ENCODE measurements at places on chromosomes 12 and 14.

GRCh38 chr12:39375206-39375808 lies 67.6 kb downstream of the KIF21A start:
- DNase-seq: no peak

DNA sequence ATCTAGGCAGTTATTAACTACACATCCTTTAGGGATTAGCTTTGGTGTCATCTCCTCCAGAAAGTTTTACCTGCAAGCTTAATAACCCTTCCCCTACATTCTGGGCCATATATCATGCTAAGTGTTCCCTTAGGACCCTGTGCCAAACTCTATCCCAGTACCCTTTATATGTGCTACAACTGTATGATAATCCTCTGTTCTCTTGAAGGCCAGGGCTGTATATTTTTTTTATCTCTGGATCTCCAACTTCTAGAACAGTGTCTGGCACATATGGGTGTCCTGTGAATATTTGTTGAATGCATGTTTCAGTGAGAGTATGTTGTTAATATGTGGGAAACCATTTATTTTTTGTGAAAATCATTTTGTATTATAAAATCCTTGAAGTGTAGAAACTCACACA lies 106.7 kb downstream of the PPM1A start:
- DNase-seq: no peak

DNA sequence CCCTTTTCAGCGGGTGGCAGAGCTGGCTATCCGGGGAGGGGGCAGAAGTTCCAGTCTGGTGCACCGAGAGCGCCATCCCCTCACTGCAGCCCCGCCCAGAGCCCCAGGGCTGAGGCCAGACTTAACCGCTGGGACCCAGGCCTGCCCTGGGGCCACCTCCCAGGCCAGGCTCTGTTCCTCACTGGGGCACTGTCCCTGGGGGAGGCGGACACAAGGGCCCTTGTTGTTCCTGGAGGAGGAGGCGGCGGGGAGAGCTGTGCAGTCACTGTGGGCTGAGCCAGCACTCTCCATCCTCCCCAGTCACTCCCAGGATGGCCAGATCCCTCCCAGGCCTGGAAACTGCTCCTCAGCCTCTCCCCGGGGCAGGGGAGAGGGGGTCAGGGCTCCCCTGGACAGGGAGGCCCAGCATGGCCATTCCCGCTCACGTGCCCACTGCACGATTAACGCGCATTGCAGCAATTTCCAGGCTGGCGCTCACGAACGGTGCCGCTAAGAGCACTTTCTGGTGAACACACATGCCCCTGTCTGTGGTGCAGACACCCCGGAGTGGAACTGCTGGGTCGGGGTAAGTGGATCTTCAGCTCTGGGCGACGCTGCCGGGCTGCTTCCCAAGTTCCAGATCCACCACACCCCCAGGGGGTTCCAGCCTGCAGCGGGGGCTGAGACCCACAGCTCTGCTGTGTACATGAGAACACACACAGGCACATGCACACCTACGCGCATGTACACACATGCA lies 89.8 kb upstream of the SFSWAP start:
- DNase-seq: no peak

DNA sequence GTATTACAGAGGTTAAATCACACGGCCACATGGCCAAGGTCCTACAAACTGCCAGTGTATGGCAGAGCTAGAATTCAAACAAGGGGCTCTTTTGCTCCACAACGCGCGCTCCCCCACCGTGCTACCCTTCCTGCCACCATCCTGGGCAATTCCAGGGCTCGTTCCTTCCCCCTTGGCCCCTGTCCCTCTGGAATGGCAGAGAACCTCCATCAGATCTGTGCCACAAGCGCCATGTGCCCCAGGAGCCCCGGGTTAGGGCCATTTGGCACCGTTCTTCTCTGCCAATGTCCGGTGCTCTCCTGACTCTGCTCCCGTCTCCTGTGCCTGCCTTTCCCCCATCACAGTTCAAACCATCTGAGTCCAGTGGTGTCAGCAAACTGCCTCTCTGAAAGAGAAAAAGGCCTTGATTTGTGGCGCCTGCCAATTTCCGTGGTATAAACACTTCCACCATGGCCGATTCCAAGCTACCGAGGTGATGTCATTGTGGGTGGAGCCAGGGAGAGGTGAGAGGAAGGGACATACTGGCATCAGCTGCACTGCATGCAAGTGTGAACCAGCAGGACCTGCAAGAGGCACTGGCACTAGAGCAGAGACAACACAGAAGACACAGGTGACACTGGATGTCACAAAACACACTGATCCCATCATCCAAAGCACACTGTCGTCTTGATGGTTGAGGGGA lies 163.1 kb downstream of the CALM1 start:
- DNase-seq: no peak

GRCh38 chr12:57234233-57234570 lies 4.7 kb downstream of the SHMT2 start:
- no peak for DNase-seq

- DNase-seq: no peak
These were observed 272.4 kb upstream of the FOXG1 start for GRCh38 chr14:28494196-28494595.

- peak; percentile 36 for DNase-seq
These were observed 70.9 kb downstream of the VWF start for GRCh38 chr12:6053541-6053940.

DNA sequence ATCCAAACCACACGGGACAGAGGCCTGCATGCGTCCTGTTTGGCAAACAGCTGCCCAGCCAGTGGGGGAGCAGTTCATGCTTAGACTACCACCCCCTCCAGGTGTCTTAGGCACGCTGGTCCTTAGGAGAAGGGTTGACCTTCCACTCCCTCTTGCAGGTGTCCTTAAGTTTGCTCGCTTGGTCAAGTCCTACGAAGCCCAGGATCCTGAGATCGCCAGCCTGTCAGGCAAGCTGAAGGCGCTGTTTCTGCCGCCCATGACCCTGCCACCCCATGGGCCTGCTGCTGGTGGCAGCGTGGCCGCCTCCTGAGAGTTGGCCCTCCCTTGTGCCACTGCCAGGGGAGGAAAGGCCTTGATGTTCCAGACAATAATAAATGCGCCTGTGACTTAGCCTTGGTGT lies 1.8 kb downstream of the C12orf57 start:
- no peak for DNase-seq

GRCh38 chr12:27808841-27809240 lies 28.8 kb upstream of the MANSC4 start:
- no peak for DNase-seq

GRCh38 chr14:76884394-76884793 lies 58.2 kb downstream of the LRRC74A start:
- DNase-seq: no peak

- DNase-seq: peak; percentile 1
These were observed 231.2 kb downstream of the PIK3C2G start for GRCh38 chr12:18492372-18493025.

DNA sequence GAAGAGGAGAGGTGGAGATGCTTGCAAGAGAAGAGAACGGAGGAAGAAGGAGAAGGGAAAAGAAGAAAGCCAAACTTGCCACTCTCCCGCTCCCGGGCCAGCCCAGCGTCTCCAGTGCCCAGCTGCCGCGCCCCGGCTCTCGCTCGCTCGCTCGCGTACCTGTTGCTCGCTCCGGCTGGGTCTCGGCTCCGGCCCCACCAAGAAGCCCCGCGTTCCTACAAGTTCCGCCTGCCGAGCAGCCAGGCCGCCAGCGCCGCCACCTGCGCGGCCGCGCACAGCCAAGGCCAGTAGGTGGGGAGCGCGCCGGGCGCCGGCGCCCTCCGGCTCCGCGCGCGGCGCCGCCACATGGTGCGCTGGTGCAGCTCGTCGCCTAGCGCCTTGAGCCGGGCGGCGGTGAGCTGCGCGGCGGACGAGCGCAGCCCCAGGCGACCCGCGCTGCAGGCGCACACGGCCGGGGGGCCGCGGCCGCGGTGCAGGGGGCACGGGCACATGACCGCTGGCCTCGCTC lies 370 bp downstream of the HRK start:
- no peak for DNase-seq

GRCh38 chr12:45970391-45970790 lies 20.0 kb downstream of the SCAF11 start:
- DNase-seq: no peak

DNA sequence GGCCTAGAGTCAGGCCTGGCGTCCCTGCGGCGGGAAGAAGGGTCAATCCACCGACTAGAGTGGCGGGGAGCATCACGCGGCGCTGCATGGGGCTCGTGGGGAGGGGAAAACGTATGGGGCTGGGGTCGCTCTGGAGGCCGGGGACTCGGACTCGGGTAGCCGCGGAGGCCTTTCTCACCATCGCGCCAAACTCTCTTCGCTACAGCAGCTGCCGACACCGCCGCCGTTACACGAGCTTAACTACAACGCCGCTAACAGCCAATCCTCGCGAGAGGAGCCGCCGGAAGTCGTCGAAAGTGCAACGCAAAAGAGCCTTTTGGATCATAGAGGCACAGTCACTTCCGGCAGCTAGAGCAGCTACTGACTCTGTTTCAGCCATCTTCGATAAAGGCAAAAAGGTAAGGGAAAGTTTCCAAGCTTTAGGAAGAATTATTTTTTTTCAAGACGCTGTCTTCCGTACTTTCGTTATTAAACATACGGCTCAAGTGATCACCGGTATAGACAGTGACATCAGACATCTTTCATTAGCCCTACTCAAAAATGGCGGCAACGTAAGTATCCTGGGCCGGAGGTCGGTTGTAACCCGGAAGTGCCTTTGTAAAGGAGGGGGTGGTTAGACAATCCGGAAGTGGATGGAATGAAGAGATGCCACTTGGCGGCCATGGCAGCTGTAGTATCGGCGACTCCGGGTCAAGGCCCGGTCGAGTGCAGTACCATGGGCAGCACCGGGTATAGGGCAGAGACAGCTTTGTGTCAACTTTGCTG lies at the start of the genes ERH and SLC39A9:
TSS of gene ERH (minus strand) at position 247 of the 765 bp plus-strand sequence. CDS start at position 181, 66 bp downstream.
TSS of gene SLC39A9 (plus strand) at position 640 of the 765 bp plus-strand sequence. CDS start 678 bp downstream, outside the sequence.
- DNase-seq: peak; percentile 96

- no peak for DNase-seq
These were observed 485 bp upstream of the PNMA1 start for GRCh38 chr14:73714656-73715081.

GRCh38 chr14:52012635-52013034 lies 23.3 kb downstream of the RTRAF start:
- DNase-seq: no peak

DNA sequence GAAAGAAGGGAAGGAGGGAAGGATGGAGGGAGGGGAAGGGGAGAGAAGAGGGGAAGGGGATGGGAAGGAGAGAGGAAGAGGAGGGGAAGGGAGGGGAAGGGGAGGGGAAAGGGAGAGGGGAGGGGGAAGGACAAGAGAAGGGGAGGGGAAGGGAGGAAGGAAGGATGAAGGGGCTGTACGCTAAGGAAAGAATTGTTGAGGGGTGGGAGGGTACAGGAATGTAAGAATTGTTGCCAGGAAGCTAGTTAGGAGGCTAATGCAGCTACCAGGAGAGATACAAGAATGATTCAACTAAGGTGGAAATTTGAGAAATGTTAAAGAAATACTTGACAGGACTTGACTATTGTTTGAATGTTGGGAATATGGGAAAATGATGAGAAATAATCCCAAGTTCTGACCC lies 261.2 kb downstream of the DPF3 start:
- no peak for DNase-seq

- no peak for DNase-seq
These were observed 60.4 kb upstream of the SLC6A15 start for GRCh38 chr12:84973026-84973425.

DNA sequence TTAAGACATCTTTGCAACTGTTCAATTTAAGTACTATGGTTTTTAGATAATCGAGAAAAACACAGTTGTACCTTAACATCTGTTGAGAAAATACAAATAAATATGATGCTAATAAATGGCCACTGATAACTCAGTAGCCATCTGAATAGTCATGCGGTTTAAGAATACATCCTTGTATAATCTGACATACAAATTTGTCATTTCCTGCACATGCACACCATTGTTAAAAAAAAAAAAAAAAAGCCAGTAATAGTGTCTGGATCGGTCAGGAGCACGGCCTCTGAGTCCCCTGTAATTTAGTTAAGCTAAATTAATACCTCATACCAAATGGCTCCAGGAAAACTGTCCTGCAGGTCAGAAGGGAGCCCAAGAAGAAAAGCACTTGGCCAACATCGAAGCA lies 16.8 kb downstream of the RFC5 start:
- no peak for DNase-seq

DNA sequence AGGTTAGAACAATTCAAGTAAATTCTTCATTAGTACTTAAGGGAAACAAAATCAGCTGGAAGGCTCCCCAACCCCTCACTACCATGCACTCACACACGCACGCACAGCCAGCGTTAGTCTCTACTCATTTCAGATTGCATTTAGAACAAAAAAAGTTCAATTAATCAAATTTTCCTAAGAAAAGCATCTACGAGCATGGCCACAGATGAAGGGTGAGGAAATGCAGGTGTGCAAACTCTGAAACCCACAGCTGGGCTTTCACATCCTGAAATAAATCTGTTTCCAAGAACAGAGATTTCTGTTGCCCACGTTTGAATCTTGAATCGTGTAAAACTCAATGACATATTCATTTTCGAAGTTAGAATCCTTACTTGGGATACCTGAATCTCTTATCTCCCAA lies 62.6 kb downstream of the SEL1L start:
- DNase-seq: no peak

DNA sequence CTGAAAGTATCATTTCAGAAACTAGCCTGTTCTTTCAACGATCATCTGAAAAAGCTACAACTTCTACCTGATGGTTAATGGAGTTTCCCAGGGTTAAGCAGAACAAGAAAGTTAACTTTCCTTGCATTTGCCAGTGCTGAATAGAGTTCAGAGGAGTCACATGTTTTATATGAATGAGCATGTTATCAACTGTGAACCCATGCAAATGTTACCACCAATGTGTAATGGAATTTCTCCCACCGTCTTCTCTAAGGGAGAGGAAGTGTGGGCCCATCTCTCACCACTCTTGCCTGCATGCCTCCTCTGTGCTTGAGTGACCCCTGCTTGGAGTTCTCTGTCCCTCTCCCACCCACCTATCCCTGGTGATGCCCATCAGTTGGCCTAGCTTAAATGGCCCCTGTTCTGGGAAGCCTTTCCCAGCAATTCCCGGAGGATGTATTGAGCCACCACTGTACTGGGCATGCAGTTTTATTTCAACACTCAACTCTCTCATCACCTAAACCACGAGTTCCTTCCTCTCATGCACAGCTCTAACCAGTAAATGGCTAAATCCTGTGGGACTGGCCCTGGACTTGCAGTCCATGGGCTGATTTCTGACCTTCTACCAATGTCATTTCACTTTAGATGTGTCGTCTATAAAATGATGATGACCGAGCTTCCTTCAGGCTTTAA lies 159.8 kb downstream of the RPAP3 start:
- DNase-seq: no peak

Measured in HFFc6 (cell line).